Activated CD4-positive, CD25-positive, alpha-beta regulatory T cell treated with anti-CD3 and anti-CD28 coated beads, Interleukin-2, amount 50 U/mL, for 72 hours (primary cell): ENCODE measurements at places on chromosomes 1 and 21.

GRCh38 chr1:36455386-36455785 lies 5.1 kb upstream of the OSCP1 start:
- no peak for DNase-seq

- no peak for DNase-seq
Measured at GRCh38 chr1:174519844-174520243, 72.1 kb downstream of the GPR52 start.

DNA sequence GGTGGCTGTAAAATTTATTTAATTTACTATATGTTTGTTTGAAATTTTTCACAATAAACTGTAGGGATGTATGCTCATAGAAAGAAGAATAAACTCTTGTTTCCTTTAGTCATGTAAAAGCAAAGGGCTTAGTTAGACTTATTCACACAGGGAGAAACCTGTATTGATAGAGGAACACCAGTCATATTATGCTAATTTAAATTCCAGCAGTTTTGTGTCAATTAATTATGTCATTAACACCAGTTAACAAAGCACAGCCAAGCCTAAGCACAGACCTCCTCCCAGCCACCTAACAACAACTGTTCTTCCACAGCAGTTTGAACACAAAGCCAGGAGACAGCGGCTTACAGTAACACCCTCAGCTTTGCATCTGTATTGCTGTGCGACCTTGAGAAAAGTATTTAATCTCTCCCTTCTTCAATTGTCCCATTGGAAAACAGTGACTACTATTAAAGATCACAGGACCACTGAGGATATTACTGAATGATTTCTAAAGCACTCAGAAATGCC lies 260.8 kb upstream of the RRP15 start:
- DNase-seq = no peak

- DNase-seq = no peak
Measured at GRCh38 chr1:15337656-15338402, 71.9 kb upstream of the EFHD2 start.

GRCh38 chr1:23444104-23444533 lies 19.6 kb upstream of the TCEA3 start:
- DNase-seq = no peak
